ENCODE measurements at places on chromosomes 3 and 15. TPM values are rescaled to one million over a fixed set of nuclear protein-coding genes. Genes with fewer than 3 reads are reported as not detected.
A peak's percentile ranks its signal among the peaks of the same experiment; 100 is the strongest.

DNA sequence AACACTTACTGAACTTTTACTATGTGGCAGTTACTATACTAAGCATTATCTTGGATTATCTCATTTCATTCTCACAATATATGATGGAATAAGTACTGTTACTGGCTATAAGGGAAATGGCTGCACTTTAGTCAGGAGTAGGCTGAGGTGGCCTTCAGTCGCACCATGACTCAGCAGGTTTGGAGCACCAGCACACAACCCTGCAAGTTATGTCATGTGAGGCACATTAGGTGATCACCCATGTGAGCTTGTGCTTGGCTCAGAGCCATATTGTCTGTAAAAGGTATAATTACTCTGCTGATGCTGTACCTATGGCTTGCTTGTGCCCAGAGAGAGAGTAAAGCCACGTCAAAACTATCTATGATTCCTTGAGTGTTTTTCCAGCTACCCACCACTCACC, 54.1 kb upstream of the TIPARP start:
- no peak for DNase-seq

DNA sequence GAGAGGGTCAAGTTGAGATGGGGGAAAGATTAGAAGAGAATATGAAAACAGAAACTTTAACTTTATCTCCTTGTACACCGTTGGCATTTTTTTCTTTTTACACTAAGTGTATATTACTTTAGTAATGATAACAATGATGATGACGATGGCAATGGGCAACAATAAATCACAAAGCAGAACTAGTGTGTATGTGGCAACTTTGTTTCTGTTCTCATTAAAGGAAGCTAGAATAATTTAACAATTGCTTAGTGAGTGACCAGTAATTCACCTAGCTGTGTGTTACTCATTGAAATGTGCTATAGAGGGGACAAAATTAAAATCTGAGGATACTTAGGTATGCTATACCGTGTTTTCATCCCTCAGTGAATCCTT, 318.5 kb upstream of the TBL1XR1 start:
- no peak for DNase-seq

- DNase-seq = no peak
These were observed 206.3 kb upstream of the CHRNA7 start for GRCh38 chr15:31824024-31824423.

GRCh38 chr3:50003824-50004223, 63.9 kb downstream of the RBM6 start:
- no peak for DNase-seq

The HHATL gene
- not detected for total RNA-seq

DNA sequence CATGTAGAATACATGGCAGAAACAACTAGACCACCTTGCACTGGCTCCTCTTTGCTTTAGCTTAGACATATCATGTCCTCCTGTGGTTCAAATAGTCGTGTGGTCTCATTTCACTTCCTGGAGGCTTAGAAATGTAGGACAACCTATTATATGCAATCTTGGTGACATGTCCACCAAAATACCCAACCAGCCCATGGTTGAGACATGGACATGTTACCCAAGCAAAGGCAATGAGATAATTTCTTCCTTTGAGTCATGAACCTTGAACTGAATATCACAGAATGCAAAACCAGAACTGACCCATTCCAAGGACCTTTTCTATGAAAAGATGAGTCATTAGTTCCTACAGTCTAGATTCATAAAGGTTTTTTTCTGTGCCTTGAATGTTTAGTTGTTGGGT, 309.0 kb upstream of the MDFIC2 start:
- no peak for DNase-seq

DNA sequence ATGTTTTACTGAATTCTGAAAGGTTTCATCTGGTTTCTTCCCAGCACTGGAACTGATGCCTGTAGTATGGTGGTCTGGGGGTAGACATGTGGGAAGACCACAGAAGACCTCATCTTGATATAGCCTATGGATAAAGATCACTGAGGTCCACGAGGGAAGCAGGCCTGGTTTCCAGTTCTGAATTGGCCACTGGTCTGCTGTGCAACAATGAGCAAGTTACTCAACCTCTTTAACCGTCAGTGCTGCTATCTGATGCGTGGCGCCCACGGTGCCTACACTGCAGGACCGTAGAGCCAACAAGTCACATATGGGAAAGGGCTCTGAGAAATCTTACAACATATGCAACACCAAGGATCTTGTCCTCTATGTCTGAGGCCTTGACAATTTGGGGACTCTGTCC, 13.3 kb downstream of the TLE3 start:
- DNase-seq = no peak

The KLHL40 gene
- not detected for total RNA-seq

The NMD3 gene
- 94.6 TPM for total RNA-seq

The LRRC15 gene
- total RNA-seq = 0.51 TPM

The RTP4 gene
- 3.1 TPM for total RNA-seq

DNA sequence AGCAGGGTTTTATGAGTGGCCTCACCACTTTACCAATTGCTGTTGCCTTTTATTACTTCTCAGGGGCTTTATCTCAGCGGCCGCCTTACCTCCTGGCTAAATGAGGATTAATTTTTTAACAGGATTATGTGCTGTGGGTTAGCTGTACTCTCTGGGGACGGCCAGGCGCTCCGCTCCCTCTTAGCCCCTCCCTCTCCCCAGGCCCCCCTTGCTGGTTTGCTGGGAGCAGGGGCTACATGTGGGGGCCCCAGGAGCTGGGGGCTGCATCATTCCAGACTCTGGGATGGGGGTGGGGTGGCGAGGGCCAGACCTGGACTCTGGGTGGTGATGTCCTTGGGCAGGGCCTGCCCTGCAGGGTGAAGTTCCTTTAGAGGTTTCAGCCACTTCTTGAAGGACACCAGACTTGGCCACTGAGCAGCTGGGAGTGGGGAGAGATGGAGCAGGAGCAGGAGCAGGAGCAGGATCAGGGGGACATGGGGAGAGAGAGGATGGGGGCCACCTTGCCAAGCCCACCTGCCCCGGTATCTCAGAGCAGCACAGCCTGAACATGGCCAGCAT, 196.1 kb downstream of the GOLGA6L6 start:
- no peak for DNase-seq

DNA sequence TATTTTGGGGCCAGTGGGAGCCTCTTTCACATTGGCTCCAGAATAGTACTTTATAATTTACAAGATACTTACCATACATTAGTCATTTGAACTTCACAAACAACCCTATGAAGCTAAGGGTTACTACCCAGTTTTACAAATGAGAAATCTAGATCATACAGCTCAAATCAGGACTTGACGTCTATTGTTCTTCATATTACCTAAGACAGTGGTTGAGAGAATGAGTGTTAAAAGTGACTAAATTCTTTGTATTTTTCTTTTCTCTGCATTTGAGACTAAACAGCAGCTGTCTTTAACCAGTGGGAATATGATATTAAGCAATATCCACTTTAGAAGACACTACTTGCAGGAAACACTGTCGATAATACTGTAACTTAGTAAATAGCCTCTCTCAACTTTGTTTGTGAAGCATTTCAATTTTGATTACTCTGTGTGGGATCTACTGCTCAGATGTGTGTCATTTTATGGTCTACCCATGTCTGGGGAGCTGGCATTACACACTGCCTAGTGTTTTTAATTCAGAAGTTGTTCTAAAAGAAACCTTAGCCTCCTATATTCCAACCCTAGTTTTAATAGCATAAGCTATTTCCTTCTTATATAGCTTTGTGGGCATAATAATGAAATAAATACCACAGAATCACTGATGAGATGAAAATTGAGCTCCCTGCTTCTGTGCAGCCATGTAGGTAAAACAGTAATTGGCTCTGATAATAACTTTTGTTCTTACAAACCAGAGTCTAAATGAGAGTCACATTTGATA, 45.9 kb downstream of the IQCH start:
- DNase-seq = no peak

The RPUSD2 gene
- total RNA-seq = 14.8 TPM

GRCh38 chr3:191220908-191221307, 21.9 kb downstream of the OSTN start:
- DNase-seq = no peak

DNA sequence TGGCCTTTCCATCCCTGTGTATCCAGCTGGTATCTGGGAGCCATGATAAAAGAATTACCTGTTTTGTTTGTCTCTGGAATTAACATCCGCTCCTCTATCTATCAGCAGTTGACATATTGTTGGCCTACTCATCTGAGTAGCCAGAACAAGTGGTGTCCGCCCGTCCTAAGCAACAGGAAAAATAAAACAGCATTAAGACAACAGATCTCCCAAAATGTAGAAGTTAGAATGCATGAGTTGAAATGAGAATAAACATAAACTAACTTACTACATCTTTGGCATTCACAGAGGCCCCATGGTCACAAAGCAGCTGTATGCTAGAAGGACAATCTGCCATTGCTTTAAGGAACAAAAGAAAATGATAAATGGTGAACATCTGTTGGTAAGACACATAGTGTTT, 75.9 kb downstream of the UACA start:
- no peak for DNase-seq

- DNase-seq = no peak
These were observed 9.4 kb upstream of the LRRC34 start for GRCh38 chr3:169822091-169822490.

DNA sequence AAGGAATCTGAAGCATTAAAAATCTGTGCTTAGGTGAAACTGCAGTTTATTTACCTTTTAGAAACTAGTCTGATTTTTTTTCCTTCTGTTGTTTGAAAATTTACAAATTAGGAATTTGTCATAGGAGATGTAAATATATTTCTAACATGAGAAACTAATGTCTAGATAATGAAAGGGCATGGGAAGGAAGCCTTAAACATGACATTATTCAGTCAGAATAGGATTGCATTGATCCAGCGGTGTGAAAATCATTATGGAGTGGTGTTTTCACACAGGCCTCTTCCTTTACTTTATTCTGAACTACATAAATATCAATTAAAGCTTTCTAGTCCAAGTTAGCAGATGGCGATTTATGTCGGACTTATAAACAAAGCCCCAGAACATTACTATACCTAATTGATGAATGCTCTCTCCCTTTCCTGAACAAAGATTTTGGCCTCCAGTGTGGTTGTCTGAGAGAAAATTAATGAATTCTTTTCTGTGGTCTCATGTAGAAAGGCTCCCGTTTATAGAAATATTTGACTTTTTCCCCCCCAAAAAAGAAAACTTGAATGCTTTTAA, 37.9 kb downstream of the FNDC3B start:
- no peak for DNase-seq

- DNase-seq = peak; percentile 41
These were observed 6.3 kb upstream of the HES1 start for GRCh38 chr3:194129581-194130133.

The MNS1 gene
- 0.74 TPM for total RNA-seq

DNA sequence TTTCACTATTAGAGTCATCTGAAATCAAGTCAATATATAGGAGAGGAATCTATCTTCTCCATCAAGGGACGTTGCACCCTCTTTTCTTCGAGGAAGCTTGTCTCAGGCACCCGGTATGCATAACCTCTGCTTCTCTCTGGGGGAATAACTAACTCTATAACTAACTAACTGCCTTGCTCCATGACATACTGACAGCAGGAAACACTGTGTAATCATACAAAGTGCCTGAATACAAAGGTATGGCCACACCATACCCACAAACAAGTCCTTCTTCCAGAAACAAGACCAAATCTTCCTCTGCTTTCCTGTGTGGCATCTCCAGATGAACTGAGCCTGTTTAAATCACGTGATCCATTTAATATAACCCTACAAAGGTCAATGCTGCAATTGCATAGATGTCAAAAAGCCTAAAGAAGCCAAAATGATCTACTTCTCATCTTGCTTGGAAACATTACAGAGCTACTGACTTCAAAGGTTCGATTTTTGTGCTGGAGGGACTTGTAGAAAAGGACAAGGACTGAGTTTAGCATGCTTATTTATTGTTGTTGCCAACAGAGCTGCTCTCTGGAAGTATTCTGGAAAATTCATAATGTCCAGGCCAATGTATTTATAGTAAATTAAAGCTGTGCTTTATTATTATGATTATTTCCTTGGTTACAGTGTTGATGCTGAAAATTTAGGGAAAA, 380.5 kb downstream of the FOXP1 start:
- DNase-seq = no peak

GRCh38 chr3:107061466-107061865, 315.8 kb upstream of the CCDC54 start:
- no peak for DNase-seq

GRCh38 chr3:155329513-155330048, 36.1 kb upstream of the STRIT1 start:
- DNase-seq = no peak

DNA sequence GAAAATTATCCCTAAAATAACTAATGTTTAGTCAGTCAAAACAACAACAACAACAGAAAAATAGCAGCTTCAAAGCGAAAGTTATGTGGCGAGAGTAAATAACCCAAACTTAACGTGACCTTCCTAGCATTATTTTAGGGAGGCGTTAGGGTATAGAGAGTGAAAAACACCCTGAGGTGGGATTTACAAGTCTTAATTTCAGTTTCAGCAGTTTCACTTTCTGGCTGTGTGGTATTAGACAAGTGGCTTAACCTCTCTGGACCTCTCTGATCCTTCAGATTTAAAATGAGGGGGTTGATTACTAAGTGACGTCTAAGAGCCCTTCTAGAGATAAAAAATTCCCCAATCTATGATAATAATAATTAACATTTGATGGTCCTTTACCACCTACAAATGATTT, 291.2 kb downstream of the ZBTB20 start:
- DNase-seq = no peak

GRCh38 chr15:64690578-64691296, 84.7 kb downstream of the RBPMS2 start:
- peak; percentile 29 for DNase-seq

DNA sequence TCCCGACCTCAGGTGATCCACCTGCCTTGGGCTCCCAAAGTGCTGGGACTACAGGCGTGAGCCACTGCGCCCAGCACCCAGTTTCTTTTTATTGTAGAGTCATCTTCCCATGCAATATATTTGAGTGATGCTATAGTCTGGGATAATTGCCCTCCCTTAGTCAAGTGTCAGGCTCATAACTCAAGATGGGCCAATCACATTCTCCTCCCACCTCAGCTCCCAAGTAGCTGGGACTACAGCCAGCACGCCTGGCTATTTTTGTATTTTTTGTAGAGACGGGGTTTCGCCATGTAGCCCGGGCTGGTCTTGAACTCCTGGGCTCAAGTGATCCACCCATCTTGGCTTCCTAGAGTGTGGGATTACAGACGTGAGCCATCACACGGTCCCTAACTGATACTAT, 15.2 kb upstream of the PTPN9 start:
- DNase-seq = no peak

GRCh38 chr3:108178676-108179075, 43.5 kb downstream of the IFT57 start:
- DNase-seq = no peak

GRCh38 chr15:66761726-66762595, 59.9 kb downstream of the SMAD6 start:
- no peak for DNase-seq

DNA sequence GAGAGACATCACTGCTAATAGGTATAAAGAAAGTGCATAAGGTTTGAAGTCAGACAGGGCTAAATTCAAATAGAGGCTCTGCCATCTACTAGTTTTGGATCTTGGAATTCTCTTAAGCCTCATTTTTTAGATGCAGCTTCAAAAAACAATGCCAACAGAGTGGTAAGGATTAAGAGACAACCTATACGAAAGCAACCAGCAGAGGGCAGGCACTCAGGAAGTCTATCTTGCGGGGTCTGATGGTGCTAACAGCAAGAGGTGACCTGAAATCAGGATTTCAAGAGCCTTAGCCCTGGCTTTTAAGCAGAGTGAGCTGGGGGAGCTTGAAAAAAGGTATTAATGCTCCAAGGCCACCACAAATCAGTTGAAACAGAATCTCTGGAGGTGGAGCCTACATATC, 40.7 kb downstream of the LDHAL6B start:
- peak; percentile 85 for DNase-seq

GRCh38 chr3:47379411-47379899, 1.4 kb upstream of the PTPN23 start:
- DNase-seq = no peak

GRCh38 chr15:72591361-72591760, 63.1 kb upstream of the GOLGA6B start:
- no peak for DNase-seq

All from dermis blood vessel endothelial cell (primary cell).